Stimulated activated CD4-positive, alpha-beta T cell treated with anti-CD3 and anti-CD28 coated beads, Interleukin-2, amount 100 ng/mL, for 24 hours (primary cell): ENCODE measurements at places on chromosomes 12 and 14.

- no peak for DNase-seq
Observed at GRCh38 chr12:125704803-125705202, 639.6 kb downstream of the AACS start.

GRCh38 chr12:114834621-114835020 lies 150.6 kb upstream of the TBX3 start:
- DNase-seq, result no peak

DNA sequence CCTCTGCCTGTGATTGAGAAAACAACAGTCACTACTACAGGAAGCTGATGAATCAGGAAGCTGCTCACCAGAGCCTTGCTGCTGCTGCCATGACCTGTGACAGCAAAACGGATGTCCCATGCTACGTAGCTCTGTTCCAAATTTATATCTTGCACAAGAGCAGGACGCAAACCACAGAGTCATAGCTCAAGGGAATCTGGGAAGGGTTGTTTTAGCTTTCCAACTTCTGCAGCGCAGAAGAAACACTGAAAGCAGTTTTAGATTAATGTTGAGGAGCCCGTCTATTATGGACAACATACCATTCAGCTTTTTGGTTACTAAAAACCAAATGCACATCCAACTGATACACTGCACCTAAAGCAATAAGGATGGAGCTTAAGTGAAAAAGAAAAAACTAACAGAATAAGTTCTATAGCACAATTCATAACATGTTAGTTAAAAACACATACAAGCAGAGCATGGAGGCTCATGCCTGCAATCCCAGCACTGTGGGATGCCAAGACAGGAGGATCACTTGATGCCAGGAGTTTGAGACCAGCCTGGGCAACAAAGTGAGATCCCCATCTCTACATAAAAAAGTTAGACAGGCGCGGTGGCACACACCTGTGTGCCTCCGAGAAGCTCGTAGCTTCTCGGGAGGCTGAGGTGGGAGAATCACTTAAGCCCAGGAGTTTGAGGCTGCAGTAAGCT lies 1.7 kb upstream of the ANKRD33 start:
- DNase-seq, result peak; percentile 24

GRCh38 chr14:33780035-33780434 lies 170.8 kb downstream of the EGLN3 start:
- DNase-seq, result no peak

- DNase-seq, result peak; percentile 65
Observed at GRCh38 chr12:56998981-56999380, 7.4 kb downstream of the ZBTB39 start.

DNA sequence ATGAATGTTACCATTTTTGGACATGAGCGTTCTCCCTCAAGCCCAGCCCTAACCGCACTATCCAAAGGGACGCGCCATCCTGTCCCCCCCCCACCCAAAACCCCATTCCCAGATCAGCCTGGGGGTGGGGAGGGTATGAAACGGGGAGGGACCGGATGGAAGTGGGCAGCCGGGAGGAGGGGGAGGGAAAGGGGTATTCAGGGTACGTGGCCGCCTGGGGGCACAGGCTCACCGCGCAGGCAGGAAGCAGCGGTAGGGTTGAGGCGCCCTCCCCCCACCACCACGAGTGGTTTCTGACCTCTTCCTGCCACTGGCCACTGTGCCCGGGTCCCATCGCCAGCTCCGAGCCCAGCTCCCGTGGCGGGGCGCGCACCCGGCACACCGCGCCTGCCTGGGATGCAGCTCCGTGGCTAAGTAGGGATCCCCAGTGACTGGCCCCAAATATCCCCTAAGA lies 1.4 kb downstream of the ACTN1 start:
- DNase-seq, result peak; percentile 37

GRCh38 chr12:23350808-23351207 lies 598.7 kb downstream of the SOX5 start:
- no peak for DNase-seq

- no peak for DNase-seq
Observed at GRCh38 chr14:73953731-73954130, 3.6 kb downstream of the COQ6 start.
